ENCODE measurements at places on chromosomes 1 and 21.

DNA sequence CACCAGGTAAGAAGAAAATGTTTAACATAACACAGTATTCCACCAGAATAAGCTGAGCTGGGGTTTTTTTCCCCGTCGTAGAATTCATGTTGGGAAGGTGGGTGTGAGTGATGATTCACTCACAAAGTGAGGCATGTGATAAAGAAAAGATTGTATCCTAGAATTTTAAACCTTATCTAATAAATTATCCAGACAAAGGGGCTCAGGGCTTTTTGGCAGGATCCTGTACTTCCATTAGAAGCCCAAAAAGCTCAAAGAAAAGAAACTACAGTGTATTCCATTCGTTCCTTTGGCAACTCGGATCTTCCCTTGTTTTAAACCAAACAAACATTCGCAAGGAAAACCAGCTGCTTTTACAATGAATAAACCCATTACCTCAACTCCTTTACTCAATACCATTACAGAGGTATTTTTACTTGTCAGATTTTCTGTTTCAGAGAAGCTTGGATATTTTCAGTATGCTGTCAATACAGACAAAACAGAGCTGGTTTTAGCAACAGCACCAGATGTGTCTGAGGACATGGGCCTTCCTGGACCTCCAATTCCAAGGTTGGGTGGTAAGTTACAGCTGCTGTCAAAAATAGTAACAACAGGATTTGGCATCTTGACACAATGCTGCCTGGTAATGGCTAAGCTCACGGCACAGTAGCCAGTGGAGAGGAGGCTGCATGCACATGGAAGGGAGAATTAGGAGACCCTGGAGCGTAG is 159.9 kb upstream of the RUNX1 start:
- DNase-seq, result no peak

GRCh38 chr1:60503266-60503925 is 429.8 kb upstream of the C1orf87 start:
- no peak for DNase-seq

- DNase-seq, result no peak
Observed at GRCh38 chr1:248871837-248872401, 13.0 kb upstream of the ZNF692 start.

DNA sequence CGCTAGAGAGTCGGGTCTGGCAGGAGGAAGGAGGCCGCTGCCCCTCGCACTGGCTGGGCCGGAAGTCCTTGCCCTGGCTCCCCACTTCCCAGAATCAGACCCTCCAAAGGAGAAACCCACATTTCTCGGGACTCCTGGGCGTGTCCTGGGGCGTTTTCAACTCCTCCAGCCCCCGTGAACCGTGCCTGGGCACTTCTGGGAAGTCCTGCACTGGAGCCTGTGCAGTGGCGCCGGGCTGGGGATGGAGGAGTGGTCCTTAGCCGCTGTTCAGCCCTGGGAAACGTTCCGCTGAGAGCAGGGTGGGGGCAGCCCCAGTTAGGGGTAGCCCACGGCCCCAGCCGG is 3.0 kb downstream of the IGSF21 start:
- no peak for DNase-seq

GRCh38 chr1:33918368-33918767 is 54.5 kb downstream of the HMGB4 start:
- no peak for DNase-seq

- no peak for DNase-seq
Observed at GRCh38 chr1:3077561-3077960, 8.6 kb downstream of the PRDM16 start.

- no peak for DNase-seq
Observed at GRCh38 chr1:214292322-214292721, 11.4 kb downstream of the SMYD2 start.

- DNase-seq, result no peak
Observed at GRCh38 chr21:33688353-33688752, 46.1 kb downstream of the ITSN1 start.

DNA sequence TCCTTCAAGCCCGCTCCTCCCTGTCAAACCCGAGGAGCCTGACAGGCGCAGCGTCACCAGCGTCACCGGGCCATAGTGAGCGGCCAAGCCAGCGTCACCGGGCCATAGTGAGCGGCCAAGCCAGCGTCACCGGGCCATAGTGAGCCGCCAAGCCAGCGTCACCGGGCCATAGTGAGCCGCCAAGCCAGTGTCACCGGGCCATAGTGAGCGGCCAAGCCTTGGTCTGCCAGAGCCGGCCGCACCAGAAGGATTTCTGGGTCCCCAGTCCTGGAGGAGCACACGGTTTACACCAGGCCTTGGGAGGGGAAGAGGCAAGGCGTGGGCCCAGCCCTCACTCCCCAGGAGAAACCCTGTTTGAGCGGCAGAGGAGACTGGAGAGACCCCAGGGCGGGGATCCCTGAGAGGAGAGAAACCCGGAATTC is 39.8 kb upstream of the COL18A1 start:
- no peak for DNase-seq

GRCh38 chr1:108142258-108142657 is 57.9 kb downstream of the SLC25A24 start:
- DNase-seq, result no peak

DNA sequence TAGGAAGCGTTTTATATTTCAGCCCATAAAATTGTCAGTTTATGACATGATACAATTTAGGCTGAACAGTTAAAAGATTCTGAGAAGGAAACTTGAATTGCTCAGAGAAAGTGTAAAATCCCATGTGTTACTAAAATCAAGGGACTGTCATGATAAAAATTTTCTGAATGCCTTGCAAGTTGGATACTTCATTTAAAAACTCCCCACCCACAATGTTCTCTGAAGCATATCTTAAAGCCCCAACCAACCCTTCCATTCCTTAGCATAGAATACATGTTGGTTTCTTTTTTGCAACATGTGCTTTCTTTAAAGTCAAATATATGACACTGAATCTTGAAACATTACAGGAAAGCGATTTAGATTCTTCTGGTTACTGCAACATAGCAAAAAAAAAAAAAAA is 97.4 kb downstream of the MRPL39 start:
- no peak for DNase-seq

GRCh38 chr1:40438391-40439015 is 11.8 kb upstream of the ZFP69B start:
- DNase-seq, result no peak

- no peak for DNase-seq
Observed at GRCh38 chr1:72780212-72780611, 497.9 kb upstream of the NEGR1 start.

DNA sequence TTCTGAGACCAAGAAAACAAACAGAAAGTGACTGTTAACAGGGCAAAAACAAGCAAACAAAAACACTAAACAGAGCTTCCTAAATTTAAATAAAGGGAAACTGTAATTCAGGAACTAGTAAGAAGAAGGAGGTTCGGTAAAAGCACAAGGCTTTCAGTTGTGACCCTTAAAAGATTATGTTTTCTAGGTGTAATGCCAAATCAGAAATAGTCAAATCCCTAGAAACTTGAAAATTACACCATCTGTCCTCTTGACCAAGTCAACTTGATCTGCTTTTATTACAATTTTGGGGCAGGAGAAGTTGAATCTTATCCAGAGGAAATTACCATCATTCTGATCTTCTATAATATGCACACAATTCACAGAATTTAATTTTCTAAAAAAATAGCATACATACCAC is 754.0 kb upstream of the ADGRL4 start:
- DNase-seq, result no peak

- DNase-seq, result no peak
Observed at GRCh38 chr1:56187405-56187804, 392.0 kb downstream of the PLPP3 start.

DNA sequence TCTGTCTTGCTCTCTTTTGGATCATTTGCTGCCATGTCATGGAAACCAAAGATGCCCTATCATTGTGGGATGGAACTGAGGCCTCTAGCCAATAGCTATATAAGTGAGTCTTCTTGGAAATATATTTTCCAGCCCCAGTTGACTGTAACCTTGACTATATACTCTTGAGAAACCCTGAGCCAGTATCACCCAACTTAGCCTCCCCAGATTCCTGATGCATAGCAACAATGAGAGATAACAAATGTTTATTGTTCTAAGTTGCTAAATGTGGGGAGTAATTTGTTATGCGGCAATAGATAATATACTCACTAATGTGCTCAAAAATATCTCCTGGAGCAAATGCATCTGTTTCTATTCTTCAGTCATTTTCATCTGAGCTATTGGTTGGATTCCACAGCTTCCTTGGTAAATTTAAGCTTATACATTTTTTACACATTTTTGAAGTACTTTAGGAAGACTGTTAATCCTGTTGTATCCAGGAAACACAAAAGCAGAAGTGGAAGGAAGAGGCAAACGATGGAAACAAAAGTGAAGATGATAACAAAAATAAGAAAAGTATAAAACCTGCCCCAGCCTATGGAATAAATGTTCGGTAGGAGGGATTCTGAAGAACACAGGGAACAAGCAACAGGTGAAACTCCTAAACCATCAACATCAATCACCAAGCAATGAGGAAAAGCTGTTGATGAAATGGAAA is 6.3 kb upstream of the SRRM1 start:
- no peak for DNase-seq

- DNase-seq, result no peak
Observed at GRCh38 chr1:208965351-208965750, 618.2 kb upstream of the CAMK1G start.

DNA sequence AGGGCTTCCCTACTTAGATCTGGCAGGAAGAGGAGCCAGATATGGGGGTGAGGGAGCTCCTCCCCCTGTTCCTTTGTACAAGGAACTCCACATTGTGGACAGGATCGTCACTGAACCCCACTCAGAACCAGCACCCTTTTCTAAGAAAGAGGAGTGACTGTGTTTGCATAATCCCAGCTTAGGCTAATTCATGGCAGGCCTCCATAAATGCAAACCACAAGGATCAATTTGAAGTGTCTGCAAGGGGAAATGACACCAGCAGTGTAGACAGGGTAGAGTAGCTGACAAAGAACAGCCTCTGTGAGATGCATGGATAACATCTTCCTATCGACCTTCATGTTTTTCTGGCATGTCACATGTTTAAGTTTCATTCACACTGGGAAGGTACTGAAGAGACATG is 11.7 kb downstream of the MX1 start:
- DNase-seq, result no peak

GRCh38 chr1:221759436-221759835 is 17.5 kb upstream of the DUSP10 start:
- DNase-seq, result no peak

- no peak for DNase-seq
Observed at GRCh38 chr1:169623132-169623926, 6.6 kb downstream of the SELP start.

- DNase-seq, result no peak
Observed at GRCh38 chr1:1185101-1185765, 11.6 kb downstream of the TTLL10 start.

- DNase-seq, result no peak
Observed at GRCh38 chr1:162857850-162858249, 3.1 kb downstream of the CCDC190 start.

DNA sequence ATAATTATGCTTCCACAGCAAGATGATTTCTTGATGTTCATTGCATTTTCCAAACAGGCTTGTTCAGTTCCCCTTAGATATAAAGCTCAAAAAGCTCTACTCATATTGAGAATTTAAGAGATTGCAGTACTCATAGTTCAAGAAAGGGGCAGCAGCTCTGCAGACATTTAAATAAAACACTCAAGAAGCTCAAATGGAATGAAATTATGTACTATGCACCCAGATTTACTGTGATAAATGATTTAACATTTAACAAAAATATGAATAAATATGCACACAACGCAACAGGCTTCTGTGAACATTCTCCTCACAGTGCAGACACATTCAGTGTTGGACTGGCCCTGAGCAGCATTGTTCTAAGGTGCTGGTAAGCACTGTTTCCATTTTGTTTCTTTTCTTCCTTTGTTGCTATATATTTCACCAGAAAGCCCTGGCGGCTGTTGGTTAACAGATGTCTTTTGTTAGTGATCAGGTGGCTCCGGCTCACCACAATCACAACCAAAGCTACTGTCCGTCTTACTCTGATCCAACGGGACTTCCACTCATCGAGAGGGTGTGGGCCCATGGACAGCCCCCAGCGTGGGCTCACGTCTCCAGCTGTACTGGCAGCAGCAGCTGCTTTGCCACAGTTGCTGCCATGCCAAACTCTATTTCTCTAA is 1440.3 kb downstream of the NCAM2 start:
- no peak for DNase-seq

Measured in uterus (tissue), 4 donors.